ENCODE measurements at places on chromosomes 4 and X. TPM values are rescaled to one million over a fixed set of nuclear protein-coding genes. Genes with fewer than 3 reads are reported as not detected.

Gene IL2RG
- total RNA-seq = 0.99 TPM

Gene CPE
- 43.2 TPM for total RNA-seq

Gene FAM236D
- total RNA-seq = not detected

Gene ADH1A
- total RNA-seq = 0.36 TPM

Gene HOPX
- 21.3 TPM for total RNA-seq

Gene SMARCA1
- 31.3 TPM for total RNA-seq

Gene IQSEC2
- total RNA-seq = 17.1 TPM

GRCh38 chr4:106201373-106201772 is 114.6 kb downstream of the TBCK start:
- DNase-seq = no peak

GRCh38 chrX:49303346-49303745 is at the start of gene GAGE10:
GAGE10 (plus strand) TSS chrX:49303646; CDS start chrX:49304860, 1,214 bp downstream.
- DNase-seq = no peak

DNA sequence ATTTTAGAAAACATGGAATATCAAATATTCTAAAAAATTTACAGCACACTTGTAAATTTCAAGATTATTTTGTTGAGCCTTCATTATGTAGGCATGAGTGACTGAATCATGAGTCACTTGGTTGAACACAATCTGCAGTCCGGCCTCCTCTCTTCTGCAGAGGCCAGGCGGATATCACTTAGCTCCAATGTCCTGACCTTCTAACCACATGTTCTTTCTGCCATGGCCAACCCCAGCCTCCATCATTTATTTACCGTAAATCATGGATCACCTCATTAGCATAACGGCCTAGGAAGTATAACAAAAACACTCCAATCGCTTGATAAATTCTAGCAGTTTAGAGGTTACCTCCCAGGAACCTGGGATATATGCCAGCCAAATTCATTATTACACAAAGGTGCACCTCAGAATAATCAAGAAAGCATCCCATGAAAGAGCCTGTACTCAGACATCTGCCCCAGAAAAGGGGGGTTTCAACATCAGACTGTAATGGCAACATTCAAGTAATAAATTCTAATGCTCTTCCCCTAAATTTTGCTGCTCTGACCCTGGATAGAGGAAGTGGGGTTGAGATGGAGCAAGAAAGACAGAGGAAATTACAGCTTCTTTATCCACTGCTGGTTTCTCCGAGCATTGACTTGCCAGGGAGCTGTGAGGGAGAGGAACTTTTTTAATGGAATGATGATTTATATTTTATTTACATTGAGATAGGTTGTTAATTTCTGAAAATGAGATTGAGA is 2153.6 kb upstream of the AGA start:
- DNase-seq = no peak

DNA sequence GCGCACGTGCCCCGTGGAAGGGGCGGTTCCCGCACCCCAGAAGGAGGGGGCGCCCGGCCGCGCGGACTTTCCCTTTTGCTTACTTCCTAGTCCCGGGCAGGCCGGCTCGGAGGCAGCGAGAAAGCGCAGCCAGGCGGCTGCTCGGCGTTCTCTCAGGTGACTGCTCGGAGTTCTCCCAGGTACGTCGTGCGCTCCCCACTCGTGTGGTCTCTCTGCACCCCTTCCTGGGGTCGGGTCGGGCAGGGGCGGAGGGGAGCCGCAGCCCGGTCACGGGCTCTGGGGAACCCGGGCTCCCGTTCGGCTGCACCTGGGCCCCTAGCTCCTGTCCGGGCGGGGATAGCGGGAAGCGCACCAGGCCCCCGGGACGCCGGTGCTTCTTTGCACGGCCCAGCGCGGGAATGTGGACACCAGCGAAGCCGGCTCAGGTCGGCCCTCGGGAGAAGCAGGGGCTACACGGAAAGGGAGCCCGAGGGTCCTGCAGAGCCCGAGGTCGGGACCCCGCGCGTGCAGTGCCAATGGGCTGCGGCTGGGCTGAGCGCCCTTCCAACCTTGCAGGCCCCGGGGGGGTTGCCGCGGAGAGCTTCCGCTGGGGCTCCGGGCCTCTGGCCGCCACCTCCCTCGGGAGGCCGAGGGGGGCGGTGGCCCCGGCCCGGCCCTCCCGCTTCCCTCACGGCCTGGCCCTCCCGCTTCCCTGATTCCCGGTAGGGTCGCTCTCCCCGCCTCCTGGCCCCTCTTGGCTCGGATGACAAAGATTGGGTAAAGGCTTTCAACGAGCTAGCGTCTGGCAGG is at the start of gene TLR2:
TLR2 (plus strand) TSS at position 99 of the 789 bp plus-strand sequence. CDS start 18,628 bp downstream, outside the sequence.
- DNase-seq = peak; percentile 70

- no peak for DNase-seq
These were observed 7.9 kb upstream of the NOCT start for GRCh38 chr4:139007640-139008039.

- DNase-seq = no peak
These were observed 78.6 kb upstream of the FAM9A start for GRCh38 chrX:8879750-8880149.

DNA sequence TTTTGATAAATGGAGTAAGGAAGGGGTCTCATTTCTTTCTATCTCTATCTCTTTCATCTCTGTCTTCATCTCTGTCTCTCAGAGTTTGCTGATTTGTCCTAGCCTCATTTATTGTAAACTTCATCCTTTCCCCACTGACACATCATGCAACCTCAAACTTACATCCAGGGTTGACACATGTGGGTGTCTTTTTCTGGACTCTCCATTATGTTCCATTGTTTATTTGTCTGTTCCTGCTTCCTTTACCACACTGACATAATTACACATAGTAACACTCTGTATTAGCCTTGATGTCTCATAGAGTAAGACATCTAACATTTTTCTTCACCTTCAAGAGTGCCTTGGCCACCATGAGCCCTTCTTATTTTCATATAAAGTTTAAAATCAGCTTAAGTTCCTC is 8.1 kb upstream of the SRD5A3 start:
- no peak for DNase-seq

DNA sequence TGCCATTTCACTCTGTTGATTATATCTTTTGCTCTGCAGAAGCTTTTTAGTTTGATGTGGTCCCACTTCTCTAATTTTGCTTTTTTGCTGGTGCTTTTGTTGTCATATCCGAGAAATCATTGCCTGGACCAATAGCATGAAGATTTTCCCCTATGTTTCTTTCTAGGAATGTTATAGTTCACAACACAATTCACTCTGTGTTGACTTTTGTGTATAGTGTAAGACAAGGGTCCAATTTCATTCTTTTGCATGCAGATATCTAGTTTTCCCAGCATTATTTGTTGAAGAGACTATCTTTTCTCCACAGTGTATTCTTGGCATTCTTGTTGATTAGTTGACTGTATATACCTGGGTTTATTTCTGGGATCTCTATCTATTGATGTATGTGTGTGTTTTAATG is 8.3 kb upstream of the CPE start:
- DNase-seq = no peak

DNA sequence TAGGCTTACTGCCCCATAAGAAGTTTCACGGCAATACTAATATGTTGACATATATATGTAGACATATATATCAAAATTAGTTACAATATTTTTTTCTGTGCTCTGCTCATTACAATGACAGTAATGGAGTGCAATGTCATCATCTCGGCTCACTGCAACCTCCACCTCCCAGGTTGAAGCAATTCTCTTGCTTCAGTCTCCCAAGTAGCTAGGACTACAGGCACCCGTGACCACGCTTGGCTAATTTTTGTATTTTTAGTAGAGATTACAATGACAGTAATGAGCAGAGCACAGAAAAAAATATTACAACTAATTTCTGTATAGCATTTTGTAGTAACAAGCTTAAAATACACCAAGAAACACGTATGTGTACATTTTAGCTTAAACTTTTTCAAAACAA is 7.6 kb downstream of the EIF4E start:
- no peak for DNase-seq

GRCh38 chrX:107355533-107355932 is 93.9 kb upstream of the FRMPD3 start:
- no peak for DNase-seq

DNA sequence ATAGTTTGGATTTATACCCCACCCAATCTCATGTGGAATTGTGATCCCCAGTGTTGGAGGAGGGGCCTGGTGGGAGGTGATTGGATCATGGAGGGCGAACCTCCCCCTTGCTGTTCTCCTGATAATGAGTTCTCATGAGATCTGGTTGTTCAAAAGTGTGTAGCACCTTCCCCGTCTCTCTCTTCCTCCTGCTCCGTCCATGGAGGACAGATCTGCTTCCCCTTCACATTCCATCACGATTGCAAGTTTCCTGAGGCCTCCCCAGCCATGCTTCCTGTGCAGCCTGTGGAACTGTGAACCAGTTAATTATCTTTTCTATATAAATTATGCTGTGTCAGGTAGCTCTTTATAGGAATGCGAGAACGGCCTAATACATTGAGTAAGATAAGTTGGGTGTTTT is 518.8 kb upstream of the LCORL start:
- no peak for DNase-seq

DNA sequence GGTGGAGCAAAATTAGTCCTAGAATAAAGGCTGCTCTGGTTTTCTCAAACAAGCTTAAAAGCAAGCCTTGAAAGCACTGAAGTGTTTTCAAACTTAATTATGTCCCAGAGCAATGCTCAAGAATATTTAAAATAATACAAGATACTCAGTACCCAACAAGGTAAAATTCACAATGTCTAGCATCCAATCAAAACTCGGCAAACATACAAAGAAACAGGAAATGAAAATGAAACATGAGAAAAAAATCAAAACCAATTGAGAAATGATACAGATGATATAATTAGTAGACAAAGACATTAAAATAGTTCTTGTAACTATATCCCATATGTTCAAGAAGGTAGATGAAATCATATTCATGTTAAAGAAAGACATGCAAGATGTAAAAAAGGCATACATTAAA is 45.0 kb upstream of the MAML3 start:
- no peak for DNase-seq

- no peak for DNase-seq
These were observed 310.4 kb downstream of the ZNF674 start for GRCh38 chrX:46234775-46235174.

DNA sequence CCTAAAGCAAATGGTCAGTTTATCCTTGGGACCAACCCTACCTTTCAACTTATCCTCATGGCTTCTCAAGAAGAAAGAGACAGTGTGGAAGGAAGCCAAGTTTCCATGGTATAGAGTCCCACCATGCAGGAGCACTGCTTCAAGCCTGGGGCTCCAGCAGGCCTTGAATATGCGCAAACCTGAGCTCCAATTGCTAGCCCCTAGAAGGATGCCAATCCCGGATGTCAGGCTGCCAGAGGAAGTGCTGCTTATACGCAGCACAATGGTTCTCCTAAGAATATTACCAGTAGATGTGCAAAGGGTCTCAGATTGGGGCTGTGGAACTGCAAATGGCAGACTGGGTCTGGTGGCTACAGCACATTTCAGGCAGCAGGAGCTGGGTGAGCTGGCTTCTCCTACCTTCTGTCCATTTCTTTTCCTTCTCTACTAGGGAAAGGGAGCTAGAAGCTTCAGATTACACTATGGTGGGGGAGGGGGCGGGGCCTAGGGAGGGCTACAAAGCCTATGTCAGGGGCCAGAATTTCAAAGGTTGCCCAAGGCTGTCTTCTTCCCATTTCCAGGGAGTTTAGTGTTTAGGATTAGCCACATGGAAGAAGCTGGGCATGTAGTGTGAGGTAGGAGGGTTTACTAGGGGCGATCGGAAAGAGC is 40.7 kb upstream of the CITED1 start:
- no peak for DNase-seq

DNA sequence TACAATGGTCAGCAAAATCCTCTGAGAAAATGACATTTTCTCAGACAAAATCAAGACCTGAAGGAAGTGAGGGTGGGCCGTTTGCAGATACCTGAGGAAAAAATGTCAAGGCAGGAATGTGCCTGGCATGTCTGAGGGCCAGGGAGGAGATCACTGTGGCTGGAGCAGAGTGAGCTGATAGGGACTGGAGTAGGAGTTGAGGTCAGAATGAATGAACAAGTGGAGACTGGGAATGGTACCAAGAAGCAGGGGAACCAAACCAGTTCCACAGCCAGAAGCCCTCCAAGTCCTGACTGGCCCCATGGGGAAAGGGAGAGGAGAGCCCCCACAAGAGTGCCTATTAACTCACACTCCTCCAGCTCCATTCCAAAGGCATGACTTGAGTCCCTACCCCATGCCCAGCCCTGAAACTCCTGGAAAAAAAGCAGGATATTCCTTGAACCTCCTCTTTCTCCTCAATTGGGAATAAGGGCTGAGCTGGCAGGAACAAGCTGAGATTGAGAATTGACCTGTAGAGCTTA is 41.5 kb downstream of the STEEP1 start:
- no peak for DNase-seq

- no peak for DNase-seq
These were observed 188.3 kb upstream of the RPS6KA3 start for GRCh38 chrX:20455001-20455400.

- no peak for DNase-seq
These were observed 103.6 kb upstream of the ADGRG2 start for GRCh38 chrX:19225909-19226308.

- no peak for DNase-seq
These were observed 28.7 kb upstream of the DIPK2B start for GRCh38 chrX:45229348-45229747.

Data from left ventricle myocardium inferior (tissue), 1 donor.